ENCODE measurements at places on chromosomes 6 and 20. TPM values are rescaled to one million over a fixed set of nuclear protein-coding genes. Genes with fewer than 3 reads are reported as not detected.

Gene HLA-DRB5
- 2.7 TPM for polyA plus RNA-seq

Gene KHDC1
- polyA plus RNA-seq: 11.7 TPM

Gene SNX9
- polyA plus RNA-seq: 39.4 TPM

Gene MGME1
- 40.7 TPM for polyA plus RNA-seq

Gene PNPLA1
- 0.11 TPM for polyA plus RNA-seq

Gene C6orf62
- polyA plus RNA-seq: 141 TPM

Gene OR12D2
- not detected for polyA plus RNA-seq

Gene HS3ST5
- 0.17 TPM for polyA plus RNA-seq

Gene HLA-DMA
- polyA plus RNA-seq: 9.4 TPM

Gene FOXF2
- polyA plus RNA-seq: 68.0 TPM

Gene PRL
- polyA plus RNA-seq: not detected

Gene OR2J1
- not detected for polyA plus RNA-seq

Gene SNAI1
- 7.8 TPM for polyA plus RNA-seq

Gene SLX4IP
- 9.6 TPM for polyA plus RNA-seq

Gene HMGN3
- 274 TPM for polyA plus RNA-seq

Gene ZNF165
- 3.0 TPM for polyA plus RNA-seq

Gene AURKA
- polyA plus RNA-seq: 28.8 TPM
